Suppressor macrophage treated with lipopolysaccharide for 1 hour (primary cell): ENCODE measurements at places on chromosomes 2 and 18.

- no peak for DNase-seq
Observed at GRCh38 chr2:157036726-157037125, 220.8 kb upstream of the GALNT5 start.

DNA sequence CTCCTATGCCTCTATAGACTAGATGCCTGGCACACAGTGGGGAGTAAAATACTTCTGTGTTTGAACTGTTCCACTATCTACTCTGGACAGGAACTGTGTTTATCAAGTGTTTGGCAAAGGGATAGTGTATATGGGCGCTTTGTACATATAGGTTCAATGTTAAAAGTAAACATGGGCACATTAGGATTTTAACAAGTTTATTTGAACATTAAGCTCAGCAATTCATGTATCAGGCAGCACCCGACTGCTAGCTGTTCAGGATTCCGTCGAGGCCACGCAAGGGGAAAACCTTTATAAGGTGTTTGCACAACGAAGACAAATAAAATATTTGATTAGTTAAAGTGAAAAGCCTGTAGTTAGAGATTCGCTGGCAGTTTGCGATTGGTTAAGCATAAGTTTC is 43.4 kb upstream of the ROCK2 start:
- no peak for DNase-seq

DNA sequence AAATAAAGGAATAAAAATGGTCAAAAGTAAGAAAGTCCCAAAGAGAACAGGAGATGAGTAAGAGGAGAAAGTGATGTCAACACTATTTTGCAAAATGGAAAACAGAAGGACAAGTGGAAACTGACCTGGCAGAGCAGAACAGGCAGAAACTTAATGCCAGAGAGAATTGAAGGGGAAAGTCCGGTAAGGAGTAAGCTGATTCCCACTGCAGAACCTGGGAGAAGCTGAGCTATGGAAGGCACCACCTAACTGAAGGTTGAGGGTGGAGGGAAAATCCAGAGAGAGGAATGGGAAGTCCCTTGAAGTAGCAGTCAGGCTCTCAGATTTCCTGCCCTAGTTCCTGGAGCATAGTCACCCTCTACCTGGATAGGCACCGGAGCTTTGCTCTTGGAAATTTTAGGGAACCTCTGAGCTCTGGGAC is 59.8 kb downstream of the MOGAT1 start:
- DNase-seq, result peak; percentile 80

GRCh38 chr2:63888490-63889402 is 47.0 kb downstream of the UGP2 start:
- DNase-seq, result peak; percentile 17
